ENCODE measurements at places on chromosomes 16 and 17.

DNA sequence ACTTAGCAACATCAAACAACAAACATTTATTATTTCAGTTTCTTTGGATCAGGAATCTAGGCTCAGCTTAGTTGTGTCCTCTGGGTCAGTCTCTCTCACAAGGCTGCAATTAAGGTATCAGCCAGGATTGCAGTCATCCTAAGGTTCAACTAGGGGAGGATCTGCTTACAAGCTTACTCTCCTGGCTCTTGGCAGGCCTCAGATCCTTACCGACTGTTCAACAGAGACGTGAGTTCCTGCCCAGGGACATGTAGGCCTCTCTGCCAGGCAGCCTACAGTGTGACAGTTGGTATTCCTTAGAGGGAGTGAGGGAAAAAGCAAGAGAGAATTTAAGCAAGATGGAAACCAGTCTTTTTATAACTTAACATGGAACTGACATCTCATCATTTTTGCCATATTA, 294.0 kb downstream of the ZFHX3 start:
- DNase-seq, result no peak

DNA sequence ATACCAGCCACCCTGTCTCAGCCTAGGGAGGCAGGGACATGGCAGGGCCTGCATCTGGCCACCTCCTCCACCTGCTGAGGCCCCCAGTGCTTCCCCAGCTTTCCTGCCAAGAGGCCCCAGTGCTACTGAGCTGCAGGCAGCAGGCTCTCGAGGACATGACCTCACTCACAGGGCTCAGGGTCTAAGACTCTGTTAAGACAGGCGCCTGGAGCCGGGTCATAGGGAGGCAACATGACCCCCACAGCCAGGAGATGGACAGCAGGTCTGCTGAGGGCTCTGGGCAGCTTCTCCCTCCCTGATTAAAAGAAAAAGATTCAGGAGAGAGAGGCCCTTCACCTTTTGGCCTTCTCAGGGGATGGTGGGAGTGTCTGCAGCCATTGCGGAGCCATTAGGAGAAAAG, 23.2 kb upstream of the FASN start:
- DNase-seq, result no peak

DNA sequence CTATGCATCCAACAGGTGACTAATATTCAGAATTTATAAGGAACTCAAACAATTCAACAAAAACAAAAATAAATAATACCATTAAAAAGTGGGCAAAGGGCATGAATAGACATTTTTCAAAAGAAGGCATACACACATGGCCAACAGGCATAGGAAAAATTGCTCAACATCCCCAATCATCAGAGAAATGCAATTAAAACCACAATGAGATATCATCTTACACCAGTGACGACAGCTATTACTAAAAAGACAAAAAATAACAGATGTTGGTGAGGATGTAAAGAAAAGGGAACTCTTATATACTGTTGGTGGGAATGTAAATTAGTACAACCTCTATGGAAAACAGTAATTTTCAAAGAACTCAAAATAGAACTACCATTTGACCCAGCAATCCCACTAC, 250.4 kb upstream of the N4BP1 start:
- no peak for DNase-seq

- DNase-seq, result no peak
Observed at GRCh38 chr17:82126556-82127314, 28.7 kb upstream of the FASN start.

GRCh38 chr16:89765292-89765830, 44.0 kb downstream of the ZNF276 start:
- no peak for DNase-seq

DNA sequence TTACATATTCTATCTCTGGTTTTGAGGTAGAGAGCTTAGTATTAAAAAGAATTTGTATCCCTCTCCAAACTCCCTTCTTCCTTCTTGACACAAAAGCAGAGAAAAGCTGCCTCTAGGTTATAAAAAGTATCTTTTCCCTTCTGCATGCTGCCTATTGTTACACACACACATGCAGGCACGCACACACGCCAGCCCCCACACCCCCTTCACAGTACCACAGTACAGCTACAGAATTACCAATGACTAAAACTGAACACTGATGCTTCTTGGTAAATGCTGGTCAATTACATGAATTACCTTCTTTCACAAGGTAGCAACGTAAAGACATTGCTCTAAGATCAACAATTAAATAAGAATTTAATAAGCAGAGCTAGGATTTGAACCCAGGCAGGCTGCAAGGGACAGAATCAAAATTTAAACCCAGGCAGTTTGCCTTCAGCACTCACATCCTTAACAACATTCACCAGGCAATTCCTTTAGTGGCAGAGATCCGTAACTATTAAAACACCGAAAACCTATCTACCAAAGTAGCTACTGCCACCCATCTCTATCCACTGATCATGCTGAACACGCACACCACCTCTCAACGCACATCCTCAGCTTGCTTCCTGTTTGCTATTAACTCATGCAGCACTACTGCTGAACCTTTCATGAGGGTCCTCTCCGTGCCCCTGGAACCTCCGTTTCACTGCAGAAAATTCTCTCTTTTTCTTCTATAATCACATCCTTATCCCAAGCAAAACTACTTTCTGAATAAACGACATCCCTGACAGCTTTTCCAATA, 37.8 kb downstream of the YWHAE start:
- no peak for DNase-seq

GRCh38 chr16:26598061-26598460, 468.7 kb upstream of the C16orf82 start:
- DNase-seq, result no peak

GRCh38 chr16:70793851-70794502, 7.0 kb downstream of the VAC14 start:
- no peak for DNase-seq

DNA sequence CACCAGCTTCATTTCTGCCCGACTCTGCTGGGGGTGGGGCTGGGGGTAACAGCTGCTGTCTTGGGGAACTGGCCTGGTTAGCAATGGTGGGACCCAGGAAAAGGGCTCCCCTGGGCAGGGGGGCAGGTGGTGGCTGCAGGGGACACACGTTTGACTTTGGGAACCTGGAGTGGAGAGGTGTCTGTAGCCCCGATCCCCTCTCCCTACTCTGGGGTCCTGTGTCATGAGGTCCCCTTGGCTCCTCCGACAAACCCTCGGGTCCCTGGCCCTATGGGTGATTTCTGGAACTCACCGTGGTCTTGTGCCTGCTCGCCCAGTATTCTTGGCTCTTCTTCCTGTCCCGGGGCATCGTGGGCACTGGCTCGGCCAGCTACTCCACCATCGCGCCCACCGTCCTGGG, 12.0 kb downstream of the SPNS3 start:
- no peak for DNase-seq

- no peak for DNase-seq
Observed at GRCh38 chr16:12010388-12011251, 34.1 kb downstream of the SNX29 start.

- DNase-seq, result no peak
Observed at GRCh38 chr17:13346081-13346533, 255.6 kb downstream of the HS3ST3A1 start.

DNA sequence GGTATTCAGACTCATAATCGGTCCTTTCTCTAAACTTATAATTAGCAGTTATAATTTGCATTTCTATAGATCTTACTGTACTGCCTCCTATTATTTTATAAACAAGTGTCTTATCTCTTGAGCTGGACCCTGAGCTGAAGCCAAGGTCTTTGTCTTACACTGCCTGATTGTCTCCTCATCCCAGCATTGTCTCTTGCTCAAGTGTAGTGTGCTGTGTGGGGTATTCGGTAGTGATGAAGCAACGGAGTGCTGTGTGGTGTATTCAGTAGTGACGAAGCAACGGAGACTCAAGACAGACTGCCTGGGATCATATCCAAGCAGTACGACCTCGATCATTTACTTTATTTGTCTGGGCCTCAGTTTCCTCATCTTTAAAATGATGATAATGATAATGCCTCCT, 69.3 kb downstream of the COX10 start:
- peak; percentile 35 for DNase-seq

DNA sequence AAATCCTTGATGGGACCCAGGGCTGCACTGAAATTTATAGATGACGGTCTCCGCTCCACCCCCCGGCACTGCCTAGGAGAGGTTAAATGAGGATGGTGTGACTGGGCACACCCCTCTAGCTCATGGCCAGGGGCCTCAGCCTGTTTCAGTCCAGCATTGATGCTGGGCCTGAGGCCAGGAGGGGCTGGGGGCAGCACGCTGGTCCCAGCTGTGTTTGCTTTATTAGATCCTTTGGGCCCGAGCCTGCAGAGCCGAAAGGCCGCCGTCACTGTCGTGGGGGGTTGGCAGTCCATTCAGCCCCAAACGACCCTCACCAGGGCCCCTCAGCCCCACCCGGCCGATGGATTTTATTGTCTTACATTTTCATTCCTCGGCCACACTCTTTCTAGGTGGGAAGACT, 10.8 kb upstream of the DOK4 start:
- DNase-seq, result no peak

DNA sequence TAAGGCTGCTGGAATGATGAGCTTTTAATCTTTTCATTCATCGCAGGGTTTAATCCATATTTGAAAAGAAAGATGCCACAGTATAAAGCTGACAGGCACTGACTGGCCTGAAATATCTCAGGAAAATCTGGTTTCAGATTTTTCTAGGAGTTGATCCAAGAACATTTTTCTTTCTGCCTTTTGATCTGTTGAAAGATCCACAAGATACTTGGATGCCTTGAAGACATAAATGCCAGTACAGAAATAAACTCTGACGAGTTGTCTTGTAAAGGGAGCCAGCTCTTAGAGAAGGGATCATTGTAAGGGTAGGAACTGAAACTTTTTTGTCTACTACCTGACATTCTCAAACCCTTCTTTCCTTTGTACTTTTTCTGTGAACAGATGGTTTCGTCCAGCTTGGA, 25.4 kb upstream of the KRT20 start:
- no peak for DNase-seq

DNA sequence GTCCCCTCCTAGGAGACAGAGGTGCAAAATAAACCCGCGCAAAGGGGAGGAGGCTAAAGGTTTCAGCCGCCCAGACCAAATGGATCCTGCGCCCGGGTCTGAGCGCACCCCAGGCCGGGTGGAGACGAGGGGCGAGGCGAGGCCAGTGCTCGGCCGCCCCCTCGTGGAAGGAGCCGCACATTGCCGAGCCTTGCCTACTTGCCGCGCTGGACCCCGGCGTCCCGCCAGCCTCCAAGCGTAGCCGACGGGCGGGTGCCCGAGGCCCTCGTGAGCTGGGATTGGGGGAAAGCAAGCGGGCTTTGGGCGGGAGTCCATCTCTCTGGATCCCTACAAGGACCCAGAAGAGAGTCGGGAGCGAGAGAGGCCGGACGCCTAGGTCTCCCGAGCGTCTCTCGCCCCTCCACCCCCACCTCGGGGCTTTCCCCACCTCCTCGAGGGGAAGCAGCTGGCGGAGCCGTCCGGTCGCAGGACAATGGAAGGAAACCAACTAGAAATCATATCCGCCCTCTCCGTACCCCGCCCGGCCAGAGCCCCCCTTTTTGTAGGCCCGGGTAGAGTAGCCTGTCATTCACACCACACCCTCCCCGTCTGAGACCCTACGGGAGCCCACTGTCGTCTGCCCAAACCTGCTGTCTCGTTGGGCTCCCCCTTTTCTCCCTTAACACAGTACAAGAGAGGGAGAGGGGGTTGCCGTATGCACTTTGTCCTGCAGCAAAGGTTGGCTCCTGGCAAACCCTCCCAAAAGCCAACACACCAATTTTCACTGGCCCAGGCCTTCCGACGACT, 664 bp upstream of the BCL6B start:
- peak; percentile 86 for DNase-seq

- DNase-seq, result no peak
Observed at GRCh38 chr16:26717826-26718225, 348.9 kb upstream of the C16orf82 start.

GRCh38 chr16:13042291-13042685, 140.9 kb downstream of the SHISA9 start:
- no peak for DNase-seq

- no peak for DNase-seq
Observed at GRCh38 chr16:82260212-82260795, 90.3 kb upstream of the MPHOSPH6 start.

GRCh38 chr16:30567991-30568638, 3.4 kb downstream of the ZNF688 start:
- DNase-seq, result no peak

DNA sequence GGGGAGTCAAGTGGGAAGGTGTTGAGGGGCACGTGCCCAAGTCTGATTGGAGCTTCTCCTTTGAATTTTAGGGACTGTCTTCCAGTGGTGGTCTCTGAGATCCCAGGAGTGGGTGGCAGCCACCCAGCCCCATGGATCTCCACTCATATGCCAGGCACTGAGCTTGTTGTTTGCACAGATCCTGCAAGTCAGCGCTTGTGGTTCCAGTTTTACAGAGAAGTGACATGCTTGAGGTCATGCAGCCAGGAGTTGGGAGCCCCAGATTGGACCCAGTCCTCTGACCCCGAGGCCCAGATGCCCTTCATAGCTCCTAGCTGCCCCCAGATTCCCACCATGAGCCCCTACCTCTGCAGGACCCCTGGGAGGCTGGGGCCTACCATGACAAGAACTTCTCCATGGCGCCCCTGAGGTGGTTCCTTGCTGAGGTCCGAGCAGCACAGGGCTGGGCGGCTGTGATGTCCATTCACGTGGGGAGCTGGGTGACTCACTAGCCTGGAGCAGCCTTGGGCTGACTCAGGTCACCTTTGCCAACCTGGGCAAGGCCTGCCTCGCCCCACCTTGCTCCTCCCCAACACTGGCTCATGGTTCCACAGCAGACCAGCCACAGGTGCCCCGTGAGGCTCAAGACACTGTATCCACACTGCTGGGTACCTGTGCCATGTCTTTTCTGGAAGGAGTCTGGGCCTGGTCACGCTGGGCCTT, 47.4 kb downstream of the RAI1 start:
- no peak for DNase-seq

DNA sequence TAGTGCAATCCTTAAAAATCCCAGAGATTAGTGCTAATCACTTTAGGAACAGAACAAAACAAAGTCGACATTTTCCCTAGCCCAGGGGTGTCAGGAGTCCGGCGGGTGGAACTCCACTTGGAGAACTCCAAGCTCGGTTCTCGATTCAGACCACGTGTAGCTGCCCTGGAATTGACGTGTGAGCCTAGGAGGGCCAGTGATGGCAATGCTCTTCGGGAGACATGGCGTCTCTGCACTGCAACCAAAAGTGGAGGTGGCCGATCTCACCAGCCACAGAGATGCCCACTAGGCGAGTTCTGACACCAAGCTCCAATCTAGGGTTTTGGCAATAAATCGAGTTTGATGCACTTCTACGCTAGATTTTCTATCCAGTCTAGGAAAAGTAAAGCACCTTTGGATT, 17.6 kb downstream of the MAP1LC3B start:
- no peak for DNase-seq

DNA sequence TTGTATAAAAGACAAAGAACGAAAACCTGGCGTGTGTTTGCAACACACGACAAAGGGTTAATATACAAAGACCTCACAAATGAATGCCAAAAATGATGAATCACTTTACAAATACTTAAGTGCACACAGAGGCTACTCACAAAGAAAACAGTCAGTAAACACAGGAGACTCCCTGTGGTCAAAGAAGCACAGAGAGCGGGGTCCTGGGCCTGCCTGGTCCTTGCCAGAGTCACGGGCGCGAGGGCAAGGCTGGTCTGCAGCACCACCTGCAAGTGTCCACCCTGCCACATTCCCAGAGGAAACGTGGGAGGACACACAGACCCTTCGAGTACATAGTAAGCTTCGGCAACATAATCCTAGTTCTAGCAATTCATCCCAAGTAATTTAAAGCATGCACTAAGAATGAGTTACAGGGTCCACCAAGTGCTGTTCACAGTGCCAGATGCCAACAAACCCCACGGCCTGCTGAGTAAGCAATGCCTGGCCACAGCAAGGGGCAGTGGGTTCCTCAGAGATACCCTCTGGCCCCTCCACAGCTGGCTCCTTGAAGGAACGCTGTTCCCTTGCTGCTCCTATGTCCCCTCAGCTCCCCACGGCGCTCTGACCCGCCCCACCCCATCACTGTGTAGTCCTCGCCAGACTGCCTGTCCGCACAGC, 24.6 kb upstream of the FAAP100 start:
- peak; percentile 54 for DNase-seq
